ENCODE measurements at places on chromosomes 7 and 10.

- peak; percentile 100 for DNase-seq
These were observed 32.8 kb downstream of the IL15RA start for GRCh38 chr10:5944389-5945189.

- DNase-seq, result no peak
These were observed 396.3 kb upstream of the FZD8 start for GRCh38 chr10:36038316-36038955.

DNA sequence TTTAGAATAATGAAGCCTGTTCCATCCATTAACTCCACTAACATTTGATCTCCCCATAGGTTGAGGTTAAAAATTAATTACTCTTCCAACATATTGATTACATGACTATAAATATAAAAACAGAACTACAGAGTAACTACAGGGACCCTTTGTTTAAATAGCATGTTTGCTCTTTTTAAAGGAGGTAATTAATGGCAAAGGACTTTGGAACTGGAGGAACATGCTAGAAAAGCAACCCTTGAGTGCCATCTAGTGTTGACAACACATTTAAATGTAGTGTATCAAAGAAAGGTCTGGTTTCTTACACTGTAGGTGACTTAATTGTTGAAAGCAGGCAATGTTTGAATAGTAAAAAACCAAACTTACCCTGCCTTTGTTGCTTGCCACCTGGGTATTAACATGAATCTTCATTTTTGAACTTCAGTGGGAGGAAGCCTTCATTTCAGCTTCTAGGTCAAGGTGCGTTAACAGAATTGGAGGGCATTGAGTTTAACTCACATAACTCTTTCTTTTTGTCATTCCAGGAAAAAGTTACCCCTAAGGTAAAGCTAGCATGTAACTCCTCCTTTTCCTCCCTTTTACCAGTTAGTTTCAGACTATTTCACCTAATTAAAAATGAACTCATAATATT is 52.6 kb upstream of the CAPZA2 start:
- no peak for DNase-seq

- DNase-seq, result no peak
These were observed 20.8 kb upstream of the PTF1A start for GRCh38 chr10:23171232-23171876.

GRCh38 chr7:97174303-97174702 is 56.8 kb downstream of the SDHAF3 start:
- DNase-seq, result no peak

- DNase-seq, result no peak
These were observed 126.4 kb upstream of the CCDC6 start for GRCh38 chr10:60032723-60033122.

- DNase-seq, result no peak
These were observed 13.8 kb downstream of the RET start for GRCh38 chr10:43090664-43091063.

DNA sequence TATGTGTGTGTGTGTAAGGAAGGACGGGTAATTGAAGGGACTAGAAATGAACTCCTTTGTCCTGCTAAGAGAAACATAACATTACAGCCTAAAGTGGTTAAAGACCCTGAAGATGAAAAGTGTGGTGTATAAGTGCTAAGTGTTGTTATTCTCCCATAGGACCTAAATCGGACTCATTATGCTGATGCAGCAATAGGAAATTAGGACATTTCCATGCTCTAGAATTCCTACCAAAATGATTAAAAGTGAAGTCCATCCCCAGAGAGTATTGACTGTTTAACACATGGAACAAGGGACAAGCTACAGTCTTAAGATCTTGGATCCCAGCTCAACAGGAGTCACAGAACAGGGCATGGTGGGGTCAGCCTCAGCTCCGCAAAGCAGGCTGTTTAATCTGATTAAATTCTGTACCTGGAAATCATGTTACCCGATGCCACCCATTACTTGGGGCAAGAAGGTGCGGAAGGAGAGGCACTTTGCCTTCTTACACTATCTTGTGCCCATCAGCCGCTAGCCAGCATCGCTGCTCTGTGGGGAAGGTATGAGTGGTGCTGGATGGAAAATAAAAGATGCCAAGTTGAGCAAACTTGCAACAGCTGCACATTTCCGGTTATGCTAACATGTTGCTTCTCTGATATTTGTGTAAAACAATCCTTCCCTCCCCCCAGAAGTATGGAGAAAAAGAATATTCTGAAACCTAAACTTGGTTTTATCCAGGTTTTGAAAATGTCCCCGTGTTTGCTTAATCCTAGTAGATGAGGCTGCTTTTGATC is 100.5 kb downstream of the CREB5 start:
- DNase-seq, result no peak

DNA sequence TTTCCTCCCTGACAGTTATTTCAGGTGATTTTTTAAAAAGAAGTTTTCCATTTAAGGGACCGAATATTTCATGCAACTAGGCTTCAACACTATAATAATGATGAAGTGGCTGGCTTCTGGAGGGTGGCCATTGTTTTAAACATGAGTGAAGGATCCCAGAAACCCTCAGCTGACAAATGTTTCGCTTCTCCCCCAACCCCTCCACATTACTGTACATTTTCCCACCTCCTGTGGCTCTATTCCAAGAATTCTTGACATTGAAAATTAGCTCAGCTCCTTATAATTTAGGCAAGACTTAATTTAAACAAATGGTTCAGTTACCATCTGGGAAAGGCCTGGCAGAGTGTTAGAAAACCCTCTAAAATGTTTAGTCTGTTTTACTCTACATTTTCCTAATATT is 129.9 kb upstream of the CDCA7L start:
- DNase-seq, result no peak

DNA sequence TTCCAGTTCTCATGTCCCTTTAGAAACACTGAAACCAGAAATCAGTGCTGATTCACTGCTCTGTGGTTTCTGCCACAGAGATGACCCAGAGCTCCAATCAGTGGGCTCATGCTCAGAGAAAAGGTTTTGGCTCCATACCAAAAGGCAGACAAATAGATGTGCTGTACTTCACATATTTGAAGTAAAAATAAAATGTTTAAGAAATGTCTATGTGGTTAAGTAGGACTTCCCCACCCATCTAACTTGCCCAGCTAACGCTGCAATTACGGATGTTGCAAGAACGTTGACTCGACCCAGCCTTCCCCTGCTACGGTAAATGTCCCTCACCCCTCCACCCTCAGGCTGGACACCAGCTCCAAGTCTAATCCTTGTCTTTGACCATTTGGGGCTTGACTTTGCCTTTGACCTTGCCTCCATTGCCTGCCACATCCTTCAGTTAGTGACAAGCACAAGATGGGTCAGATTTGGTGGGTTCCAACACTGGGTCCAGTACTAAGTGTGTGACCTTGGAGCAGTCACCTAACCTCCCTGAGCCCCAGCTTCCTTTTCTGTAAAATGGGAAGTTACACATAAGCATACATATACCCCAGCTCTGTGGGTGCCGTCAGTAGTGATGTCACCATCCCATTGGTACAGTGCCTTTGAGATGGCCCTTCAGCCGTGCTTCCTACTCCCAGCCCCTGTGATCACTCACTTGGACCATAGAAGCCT is 95.8 kb downstream of the CHST15 start:
- peak; percentile 99 for DNase-seq

DNA sequence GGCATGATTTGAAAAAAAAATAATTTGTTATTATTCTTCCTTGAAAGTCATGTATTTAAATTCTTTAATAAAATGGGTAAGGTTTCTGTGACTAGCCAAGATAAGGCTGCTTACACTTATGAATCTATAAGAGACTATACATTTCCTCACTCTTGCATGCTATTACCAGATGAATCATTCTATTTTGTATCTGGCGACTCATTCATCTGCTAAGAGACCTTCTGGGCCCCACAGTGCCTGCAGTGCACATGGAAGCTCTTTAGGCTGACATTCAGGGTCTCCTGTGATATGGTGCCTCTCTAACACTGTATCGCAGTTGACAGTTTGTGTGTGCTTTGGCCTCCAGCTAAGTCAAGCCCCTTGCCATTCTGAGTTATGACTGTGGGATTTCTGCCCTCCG is 121.9 kb downstream of the NRG3 start:
- no peak for DNase-seq

DNA sequence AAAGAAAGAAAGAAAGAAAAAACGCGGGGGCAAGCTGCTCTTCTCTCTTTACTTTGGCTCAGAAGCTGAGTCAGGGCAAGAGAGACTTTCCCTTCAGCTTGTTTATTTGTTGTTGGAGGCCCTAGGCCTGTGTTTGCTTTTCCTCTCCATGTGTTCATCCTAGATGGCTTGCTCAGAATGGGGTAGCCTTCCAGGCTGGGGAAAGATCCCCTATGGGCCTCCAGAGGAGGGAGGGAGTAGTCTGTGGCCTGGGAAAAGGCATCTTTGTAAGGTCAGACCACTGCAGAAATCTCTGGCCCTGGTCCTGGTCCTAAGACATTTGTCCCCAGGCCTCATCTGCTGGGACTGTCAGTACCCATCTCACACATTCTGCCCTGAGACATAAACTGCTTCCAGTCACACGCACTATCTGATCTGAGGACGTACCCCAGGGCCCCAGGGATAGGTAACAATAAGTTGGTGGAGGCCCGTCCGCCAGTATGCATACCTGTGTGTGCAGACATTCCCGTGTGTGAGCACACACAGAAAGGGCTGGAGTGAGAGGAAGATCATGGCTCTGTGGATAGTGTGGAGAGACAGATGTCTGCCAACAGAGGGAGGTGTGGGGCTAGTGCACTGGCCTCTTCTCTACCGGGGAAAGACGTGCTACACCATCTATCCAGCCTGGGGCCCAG is 4.9 kb upstream of the SCD start:
- no peak for DNase-seq

DNA sequence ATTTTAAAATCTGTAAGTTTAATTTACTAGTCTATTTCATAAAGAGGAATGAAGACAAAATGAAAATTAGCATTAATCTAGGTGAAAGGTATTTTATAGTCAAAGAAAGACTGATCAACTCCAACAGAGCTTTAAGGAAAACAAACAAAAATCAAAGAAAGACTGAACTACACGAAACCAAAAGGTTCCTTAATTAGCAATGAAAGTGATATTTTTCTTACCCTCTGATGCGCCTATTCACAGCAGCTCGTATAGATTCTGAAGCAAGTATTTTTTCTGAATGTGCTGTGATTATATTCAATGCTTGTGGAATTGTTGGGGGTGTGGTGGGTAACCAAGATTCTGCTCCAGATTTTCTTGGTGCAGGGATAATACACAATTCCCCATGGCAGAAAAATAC is 11.8 kb downstream of the ECD start:
- DNase-seq, result no peak

GRCh38 chr7:152093717-152094116 is 68.2 kb downstream of the GALNT11 start:
- DNase-seq, result no peak

DNA sequence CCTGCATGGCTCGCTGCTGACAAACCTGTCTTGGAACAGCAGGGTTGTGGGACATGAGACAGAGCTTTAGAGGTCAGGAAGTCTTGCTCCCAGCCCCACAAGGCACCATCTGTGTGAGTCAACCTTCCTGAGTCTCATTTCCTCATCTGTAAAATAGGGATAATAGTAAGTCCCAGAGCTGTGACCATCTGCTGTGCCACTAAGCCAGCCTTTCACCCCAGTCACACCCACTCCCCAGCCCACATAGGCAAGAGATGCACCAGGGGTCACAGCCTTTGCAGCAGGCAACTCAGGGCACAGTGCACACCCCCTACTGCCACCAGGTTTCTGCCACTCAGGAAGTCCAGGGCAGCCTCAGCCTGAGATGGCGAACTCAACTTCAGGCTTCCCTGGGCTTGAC is 29.4 kb upstream of the CDH23 start:
- no peak for DNase-seq

DNA sequence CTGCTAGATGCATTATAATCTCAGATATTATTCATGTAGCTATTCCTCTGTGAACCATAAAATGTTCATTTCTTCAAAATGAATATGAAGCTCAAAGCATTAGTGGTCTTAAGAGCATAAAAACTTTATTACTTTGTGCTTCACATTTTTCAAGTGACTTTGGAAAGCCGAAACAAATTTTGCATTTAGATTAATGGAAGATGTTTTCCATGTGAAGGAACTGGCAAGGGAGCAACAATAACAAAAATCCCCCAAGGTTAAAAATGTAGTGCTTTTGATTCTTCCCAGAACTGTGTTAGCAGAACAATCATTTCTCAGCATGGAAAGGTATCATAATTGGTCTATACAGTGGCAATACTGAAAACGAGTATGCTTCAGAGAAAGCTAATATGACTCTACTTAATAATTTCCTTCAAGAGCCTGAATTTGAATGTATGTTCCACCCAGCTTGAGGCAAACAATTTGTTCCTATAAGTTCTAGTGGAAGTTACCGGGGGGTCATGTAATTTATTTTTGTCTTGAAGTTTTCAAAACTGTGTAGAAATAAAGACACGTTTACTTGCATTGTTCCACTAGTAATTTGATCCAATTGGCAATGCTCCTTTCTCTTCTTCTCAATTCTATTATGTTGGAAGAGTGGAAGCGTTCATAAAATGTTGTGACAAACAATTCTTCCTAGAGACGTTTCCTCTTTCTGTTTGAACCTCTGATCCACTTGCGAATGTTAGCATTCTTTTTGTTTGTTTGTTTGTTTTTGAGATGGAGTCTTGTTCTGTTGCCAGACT is 665.4 kb downstream of the AUTS2 start:
- DNase-seq, result no peak

DNA sequence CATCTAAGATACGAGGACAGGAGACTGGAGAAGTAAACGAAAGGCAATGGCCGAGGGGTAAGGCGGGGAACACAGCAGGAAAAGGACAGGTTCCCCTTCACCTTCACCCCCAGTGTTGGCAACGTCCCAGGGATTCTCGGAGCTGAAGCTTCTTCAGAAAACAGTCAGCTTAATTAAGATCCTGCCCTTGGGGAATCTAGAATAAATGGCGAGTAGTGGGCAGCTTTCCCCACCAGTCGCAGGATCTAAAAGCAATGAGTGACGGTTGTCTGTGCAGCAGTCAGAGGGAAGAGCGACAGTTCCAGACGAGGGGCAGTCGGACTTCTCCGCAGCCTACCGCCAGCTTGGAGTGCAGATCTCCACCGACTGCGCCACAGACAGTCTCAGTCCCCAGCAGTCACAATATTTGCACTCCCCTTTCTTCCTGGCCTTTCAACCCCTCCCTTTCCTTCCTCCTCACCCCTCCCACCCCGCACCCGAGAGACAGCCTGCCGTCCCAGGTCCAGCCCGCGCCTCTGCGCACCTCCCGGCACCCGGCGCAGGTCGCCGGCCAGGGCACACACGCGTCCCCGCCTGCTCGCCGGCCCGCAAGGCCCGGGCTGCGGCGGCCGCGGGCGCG is 10.9 kb upstream of the SP8 start:
- no peak for DNase-seq

- DNase-seq, result no peak
These were observed 27.1 kb downstream of the LARP4B start for GRCh38 chr10:904403-904802.

- DNase-seq, result no peak
These were observed 18.7 kb downstream of the PRSS2 start for GRCh38 chr7:142789441-142789840.

DNA sequence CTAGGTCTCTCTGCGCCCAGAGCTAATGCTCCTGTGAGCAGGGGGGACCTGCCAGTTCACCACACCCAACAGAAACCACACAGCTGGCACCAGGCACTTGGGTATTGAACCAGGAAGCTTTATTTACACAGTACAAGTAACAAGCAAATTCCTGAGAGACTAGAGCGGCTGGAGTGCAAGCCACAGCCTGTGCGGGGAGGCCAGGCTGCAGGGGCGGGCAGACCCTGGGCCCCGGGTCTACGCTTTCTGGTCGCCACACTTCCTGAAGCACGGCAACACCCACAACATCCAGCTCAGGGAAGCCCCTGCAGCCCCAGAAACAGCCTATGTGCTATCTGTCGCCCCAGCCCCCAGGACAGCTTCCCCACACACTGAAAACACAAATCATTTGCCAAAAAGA is 125.0 kb downstream of the FAM53B start:
- no peak for DNase-seq

Measured in AG04449 (cell line).